ENCODE measurements at places on chromosomes 4 and X. TPM values are rescaled to one million over a fixed set of nuclear protein-coding genes. Genes with fewer than 3 reads are reported as not detected.

Gene KLB
- 0.07 TPM for total RNA-seq

Gene SMR3B
- total RNA-seq, result not detected

GRCh38 chrX:69876221-69876620, 173.5 kb downstream of the AWAT2 start:
- no peaks in the 10 kb centered on the region for H3K4me1 ChIP-seq
- peaks cover 5% of the 10 kb centered on the region for H3K36me3 ChIP-seq
- DNase-seq, result no peak
- no peaks in the 10 kb centered on the region for H3K27me3 ChIP-seq

GRCh38 chr4:141486375-141486997, 149.9 kb upstream of the IL15 start:
- no peak for DNase-seq
- no peaks in the 10 kb centered on the region for H3K27me3 ChIP-seq
- H3K4me1 ChIP-seq, result no peaks in the 10 kb centered on the region
- no peak overlapping the region for H3K4me3 ChIP-seq

DNA sequence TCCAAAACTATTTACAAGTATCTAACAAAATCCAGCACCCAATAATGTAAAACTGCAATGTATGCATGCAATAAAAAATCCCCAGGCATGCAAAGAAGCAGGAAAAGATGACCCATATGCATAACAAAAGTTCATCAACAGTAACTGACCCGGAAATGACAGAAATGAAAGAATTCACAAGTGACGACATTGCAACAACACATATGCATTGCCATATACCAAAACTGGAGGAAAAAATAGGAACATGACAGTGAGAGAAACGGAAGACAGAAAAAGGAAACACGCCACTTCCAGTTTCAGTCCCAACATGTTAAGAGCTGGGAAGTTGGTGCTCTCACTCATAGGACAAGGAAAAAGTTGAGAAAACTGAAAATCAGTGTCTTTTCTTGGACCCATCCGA, 154.6 kb downstream of the EVC2 start:
- H3K4me1 ChIP-seq, result no peaks in the 10 kb centered on the region
- no peak overlapping the region for H3K27ac ChIP-seq
- no peak for DNase-seq

DNA sequence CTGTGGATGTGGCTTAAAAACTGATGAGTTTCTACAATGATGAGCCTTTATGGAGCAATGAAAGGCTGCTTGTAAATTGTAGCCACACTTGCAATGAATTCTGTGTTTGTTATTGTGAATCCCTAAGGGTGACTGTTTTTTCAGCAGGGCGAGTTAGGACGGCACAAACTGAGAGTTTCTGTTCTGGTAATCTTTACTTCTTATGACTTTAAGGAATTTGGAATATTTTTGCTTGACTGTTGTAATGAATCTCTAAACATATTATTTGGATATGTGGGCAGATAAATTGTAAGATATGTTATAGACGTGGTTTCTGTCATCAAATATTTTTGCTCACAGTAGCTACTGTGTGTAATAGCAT, 22.2 kb downstream of the RBPJ start:
- DNase-seq, result no peak
- no peak overlapping the region for H3K4me3 ChIP-seq
- no peaks in the 10 kb centered on the region for H3K36me3 ChIP-seq

GRCh38 chr4:113756005-113756410, 5.5 kb downstream of the CAMK2D start:
- no peak overlapping the region for H3K4me3 ChIP-seq
- peaks cover 8% of the 10 kb centered on the region for H3K27me3 ChIP-seq
- H3K27ac ChIP-seq, result no peak overlapping the region
- no peak for DNase-seq
- no peaks in the 10 kb centered on the region for H3K4me1 ChIP-seq
- H3K36me3 ChIP-seq, result no peaks in the 10 kb centered on the region

DNA sequence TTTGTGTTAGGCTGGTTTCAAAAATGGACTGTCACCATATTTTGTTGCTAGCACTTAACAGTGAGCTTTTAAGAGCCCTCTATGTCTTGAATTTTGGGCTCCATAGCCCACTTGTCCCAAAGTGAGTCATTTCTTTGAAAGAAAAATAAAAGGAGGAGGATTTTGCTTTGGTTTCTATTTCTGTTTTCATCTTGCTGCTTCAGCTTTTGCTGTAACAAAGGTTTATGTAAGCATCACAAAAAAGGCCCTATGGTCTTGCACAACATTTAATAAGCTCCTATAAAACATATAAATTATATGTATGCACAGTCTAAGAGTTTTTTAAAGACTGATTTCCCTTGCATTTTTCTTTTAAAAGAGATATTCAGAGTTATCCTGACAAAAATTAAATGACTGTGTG, 105.2 kb downstream of the PHOX2B start:
- DNase-seq, result no peak
- peaks cover 4% of the 10 kb centered on the region for H3K4me1 ChIP-seq
- no peak overlapping the region for H3K4me3 ChIP-seq
- H3K36me3 ChIP-seq, result no peaks in the 10 kb centered on the region
- peaks cover 5% of the 10 kb centered on the region for H3K27me3 ChIP-seq

- no peaks in the 10 kb centered on the region for H3K36me3 ChIP-seq
- no peak for DNase-seq
- no peaks in the 10 kb centered on the region for H3K27me3 ChIP-seq
Measured at GRCh38 chr4:35912174-35912573, 332.1 kb downstream of the ARAP2 start.

- H3K27ac ChIP-seq, result no peak overlapping the region
- no peaks in the 10 kb centered on the region for H3K4me1 ChIP-seq
- no peaks in the 10 kb centered on the region for H3K27me3 ChIP-seq
Measured at GRCh38 chrX:111892375-111892774, 16.4 kb downstream of the TRPC5OS start.

- H3K27me3 ChIP-seq, result no peaks in the 10 kb centered on the region
- no peak overlapping the region for H3K27ac ChIP-seq
- no peak overlapping the region for H3K4me3 ChIP-seq
- no peaks in the 10 kb centered on the region for H3K4me1 ChIP-seq
- no peaks in the 10 kb centered on the region for H3K36me3 ChIP-seq
Measured at GRCh38 chrX:116276261-116276660, 105.7 kb downstream of the AGTR2 start.
